ENCODE measurements at places on chromosomes 5 and 9.

DNA sequence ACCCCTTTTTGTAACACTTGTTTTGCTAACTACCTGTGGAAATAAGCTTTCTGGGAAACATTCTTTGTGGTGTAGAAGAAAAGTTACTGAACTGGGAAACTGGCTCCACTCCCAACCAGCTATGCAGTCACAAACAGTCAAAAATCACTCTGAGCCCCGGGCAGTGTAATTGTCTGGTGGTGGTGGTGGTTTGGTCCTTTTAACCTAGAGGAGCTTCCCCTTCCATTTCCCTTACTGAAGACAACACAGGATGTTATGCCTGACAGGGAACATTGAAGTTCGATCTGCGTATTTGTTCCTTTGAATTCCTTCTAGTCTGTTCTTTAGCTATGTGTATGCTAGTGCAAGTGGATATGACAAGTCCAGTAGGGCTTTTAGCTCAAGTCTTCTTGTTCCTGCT, 56.8 kb upstream of the TBCA start:
- no peak for DNase-seq

- DNase-seq: no peak
These were observed 22.5 kb upstream of the POMT1 start for GRCh38 chr9:131480258-131480657.

DNA sequence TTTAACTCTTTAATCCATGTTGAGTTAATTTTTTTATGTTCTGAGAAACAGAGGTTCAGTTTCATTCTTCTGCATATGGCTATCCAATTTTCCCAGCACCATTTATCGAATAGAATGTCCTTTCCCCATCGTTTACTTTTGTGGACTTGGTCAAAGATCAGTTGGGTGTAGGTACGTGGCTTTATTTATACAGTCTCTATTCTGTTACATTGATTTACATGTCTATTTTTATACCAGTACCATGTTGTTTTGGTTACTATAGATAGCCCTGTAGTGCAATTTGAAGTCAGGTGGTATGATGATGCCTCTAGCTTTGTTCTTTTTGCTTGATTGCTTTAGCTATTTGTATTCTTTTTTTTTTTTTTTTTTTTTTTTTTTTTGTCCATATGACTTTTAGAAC, 462.0 kb downstream of the HTR1A start:
- no peak for DNase-seq

DNA sequence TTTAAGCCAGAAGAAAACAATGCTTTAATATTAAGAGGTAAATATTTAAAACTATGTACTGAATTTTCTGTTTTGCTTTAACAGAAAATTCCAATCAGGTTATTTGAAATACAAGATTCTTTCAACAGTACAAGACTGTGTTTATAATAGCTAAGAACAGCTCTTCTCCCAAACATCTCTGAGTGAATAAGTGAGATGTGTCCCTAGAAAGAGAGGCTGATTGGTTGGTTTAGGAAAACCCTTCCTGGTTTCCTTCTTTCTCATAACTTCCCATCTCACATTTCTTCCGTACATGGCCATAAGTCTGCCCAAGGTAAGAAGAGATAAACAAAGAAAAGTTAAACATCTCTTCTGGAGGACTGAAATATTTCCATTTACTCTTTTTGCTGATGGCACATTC, 145.9 kb downstream of the FANCC start:
- no peak for DNase-seq

GRCh38 chr9:92846662-92847145, 31.1 kb downstream of the ZNF484 start:
- no peak for DNase-seq

- DNase-seq: no peak
These were observed 89.5 kb downstream of the CDH10 start for GRCh38 chr5:24555229-24555628.

DNA sequence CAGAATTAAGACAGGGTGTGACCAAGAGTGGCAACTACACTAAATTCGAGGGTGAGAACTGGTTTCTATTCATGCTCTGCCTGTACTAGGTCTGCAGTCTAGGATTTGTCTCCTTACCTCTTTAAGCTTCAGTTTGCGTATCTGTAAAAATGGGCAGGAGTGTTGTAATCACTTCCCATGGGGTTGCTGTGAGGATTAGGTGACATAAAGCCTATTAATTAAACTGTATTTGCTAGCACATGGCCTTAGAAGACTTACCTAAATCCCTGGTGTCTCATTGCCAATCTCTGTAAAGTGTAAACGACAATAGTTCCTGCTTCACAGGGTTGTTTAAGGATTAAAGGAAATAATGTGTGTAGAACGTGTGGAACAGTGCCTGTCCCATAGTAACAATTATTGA, 193.6 kb downstream of the DRD1 start:
- DNase-seq: no peak

- no peak for DNase-seq
These were observed 102.0 kb downstream of the CARTPT start for GRCh38 chr5:71821029-71821428.

GRCh38 chr5:119274767-119275130, 81.1 kb upstream of the TNFAIP8 start:
- DNase-seq: no peak

DNA sequence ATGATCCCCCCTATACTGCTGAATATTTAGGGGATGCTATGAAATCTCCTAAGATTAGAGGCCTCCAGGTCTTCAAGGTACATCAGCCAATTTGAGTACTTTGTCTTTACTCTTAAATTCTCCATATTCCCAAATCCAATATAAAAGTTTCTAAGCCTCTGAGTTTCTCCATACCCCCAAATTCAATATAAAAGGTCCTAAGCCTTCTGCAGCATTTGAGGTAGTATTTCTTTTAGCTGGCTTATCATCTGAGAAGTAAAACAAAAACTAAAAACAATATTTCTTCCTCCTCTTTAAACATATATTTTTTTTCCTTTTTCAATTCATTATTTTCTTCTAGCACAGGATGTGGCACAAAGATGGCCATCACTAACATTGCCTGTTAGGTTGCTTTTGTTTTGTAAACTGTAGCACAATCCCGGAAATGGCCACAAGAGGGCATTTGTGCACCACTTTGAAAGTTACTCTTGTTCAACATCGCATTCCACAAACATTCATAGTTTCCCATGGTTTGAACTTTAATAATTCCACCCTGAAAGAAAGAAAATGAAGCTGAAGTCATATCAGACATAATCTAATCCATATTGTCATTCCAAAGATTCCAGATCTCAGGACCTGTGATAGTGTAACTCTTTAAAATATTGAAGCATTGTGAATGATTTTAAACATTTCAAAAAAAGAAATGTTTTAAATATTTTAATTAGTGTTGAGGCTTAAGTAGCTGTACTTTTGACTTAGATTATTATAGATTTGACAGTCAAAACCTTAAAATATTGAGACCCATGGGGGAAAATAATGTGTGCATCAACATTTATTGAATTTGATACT, 21.0 kb upstream of the SCGB3A2 start:
- DNase-seq: peak; percentile 3

GRCh38 chr5:175870820-175871447, 444 bp upstream of the CPLX2 start:
- no peak for DNase-seq

- no peak for DNase-seq
These were observed 239.9 kb upstream of the SMARCA2 start for GRCh38 chr9:1775230-1775629.

DNA sequence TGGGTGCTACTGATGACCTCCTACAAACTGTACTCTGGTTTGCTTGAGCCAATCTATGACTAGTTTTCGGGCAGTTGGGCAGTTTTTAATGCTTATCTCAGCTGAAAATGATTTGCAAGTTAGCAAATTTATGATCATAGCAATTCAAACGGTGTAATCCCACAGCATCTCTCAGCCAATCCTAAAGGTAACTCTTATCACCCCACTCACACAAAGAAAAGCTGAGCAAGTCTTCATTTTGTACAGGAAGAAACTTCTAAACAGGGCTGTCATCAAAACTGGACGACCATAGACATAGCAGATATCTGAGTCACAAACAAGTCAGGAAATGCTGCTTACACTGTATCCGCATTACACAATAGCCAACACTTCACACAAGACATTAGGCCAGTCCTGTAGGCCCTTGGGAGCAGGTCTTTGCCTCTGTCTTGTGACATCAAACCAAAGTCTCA, 2.6 kb upstream of the ENC1 start:
- DNase-seq: no peak

DNA sequence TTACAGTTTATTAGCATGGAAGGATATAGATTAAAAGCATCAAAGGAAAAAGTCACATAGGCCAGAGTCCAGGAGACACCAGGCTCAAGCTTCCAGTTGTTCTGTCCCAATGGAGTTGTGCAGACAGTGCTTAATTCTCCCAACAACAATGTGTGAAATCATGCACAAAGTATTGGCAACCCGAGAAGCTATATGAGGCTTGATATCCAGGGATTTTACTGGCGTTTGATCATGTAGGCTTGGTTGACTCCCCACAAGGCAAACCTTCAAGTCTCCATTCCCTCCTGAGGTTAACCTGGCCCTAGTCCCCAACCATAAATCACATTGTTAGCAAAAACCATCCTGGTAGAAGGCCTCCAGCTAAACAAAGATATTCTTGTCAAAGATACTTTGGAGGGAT, 141.5 kb downstream of the ADAMTS19 start:
- DNase-seq: no peak

GRCh38 chr9:32378993-32379729, 5.3 kb upstream of the ACO1 start:
- no peak for DNase-seq

DNA sequence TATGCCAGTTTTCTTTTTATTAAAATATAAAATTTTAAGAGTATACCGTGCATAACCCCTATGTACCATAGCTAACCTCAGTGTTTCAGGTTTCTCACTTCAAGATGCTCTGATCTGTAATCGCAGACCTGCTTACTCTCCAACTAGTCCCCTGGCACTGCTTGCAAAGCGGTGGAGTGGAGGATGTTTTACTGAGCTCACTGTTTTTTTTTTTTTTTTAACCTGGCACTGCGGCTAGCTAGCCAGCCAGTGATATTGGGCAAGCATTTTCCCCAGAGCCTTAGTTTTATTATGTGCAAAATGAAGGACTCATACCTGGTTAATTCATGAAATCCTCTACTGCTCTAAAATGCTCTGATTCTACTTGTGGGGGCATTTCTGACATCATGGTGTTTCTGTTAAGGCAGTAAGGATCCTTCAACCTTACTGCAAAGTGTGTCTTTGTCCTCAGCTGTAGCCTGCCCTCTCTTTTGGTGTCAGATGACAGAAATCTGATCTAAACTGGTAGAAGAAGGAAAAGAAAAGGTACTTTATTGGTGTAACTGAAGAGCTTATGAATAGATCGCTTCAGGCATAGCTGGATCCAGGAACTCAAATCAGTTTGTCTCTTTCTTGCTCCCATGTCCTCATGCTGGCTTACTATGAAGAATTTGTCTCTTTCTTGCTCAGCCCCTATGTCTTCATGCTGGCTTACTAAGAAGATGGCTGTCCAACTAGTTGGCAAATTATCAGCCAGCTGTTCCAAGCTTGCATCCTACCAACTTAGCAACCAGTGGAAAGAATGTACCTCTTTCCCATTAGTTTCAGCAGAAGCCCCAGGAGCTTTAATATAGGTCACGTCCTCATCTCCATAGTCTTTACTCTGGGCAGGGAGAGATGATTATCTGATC, 59.8 kb downstream of the DOCK2 start:
- no peak for DNase-seq

DNA sequence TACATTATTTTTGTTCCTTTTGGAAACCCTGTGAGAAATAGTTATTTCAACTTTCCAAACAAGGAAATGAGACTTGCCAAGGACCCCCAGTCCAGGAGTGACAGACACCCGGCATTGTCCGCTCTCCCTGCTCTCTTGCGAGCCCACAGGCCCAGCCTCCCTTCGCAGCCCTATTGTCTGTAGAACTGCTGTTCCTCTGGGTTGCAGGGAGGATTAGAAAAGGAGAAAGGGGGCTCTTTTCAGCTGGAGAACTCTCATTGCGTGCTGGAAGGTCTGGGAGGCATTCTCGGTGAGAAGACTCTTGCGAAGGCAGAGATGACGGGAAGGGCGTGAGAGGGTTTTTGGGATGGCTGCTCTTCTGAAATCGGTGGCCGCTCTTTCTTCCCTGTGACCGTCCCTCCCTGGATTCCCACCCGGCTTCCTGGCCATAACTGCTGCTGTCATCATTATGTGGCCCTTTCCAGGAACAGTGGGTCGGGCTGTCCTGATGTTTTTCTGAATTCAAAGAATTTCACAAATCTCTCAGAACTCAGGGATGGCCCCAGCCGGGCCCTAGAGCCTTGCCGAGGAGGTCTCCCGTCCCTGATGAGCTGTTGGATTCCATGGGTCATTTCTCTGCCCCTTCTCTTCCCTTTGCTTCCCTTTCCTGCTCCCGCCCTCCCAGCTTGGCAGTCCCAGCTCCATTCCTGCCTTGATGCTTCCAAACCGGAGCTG, 29.8 kb downstream of the STC2 start:
- DNase-seq: no peak

- no peak for DNase-seq
These were observed 73.3 kb downstream of the FCHO2 start for GRCh38 chr5:73028991-73029595.

- DNase-seq: no peak
These were observed 236.2 kb downstream of the SYK start for GRCh38 chr9:91037511-91038482.

DNA sequence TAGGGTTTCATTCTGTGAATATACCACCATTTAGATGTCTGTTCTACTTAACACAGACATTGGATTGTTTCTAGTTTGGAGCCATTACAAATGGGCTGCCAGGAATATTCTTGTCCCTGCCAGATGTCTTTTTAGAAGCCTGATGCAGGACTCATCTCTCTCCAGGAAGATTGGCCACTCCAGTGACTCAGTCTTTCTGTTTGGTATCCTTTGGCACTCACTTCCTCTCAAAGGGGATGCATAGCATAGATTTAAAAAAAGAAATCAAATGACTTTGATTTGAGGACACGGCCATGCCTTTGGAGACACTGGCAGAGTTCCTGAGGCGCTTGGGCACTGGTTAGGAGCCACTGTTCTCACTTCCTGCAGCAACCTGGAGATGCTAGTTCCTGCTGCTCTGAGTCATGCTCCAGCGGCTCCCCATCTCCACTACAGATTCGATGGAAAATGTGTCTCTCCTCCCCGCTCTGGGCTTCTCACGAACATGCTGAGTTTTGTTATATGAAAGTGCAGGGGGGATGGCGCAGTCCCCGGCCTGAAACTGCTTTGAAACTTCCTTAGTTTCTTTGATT, 3.5 kb upstream of the ZNF366 start:
- DNase-seq: no peak

DNA sequence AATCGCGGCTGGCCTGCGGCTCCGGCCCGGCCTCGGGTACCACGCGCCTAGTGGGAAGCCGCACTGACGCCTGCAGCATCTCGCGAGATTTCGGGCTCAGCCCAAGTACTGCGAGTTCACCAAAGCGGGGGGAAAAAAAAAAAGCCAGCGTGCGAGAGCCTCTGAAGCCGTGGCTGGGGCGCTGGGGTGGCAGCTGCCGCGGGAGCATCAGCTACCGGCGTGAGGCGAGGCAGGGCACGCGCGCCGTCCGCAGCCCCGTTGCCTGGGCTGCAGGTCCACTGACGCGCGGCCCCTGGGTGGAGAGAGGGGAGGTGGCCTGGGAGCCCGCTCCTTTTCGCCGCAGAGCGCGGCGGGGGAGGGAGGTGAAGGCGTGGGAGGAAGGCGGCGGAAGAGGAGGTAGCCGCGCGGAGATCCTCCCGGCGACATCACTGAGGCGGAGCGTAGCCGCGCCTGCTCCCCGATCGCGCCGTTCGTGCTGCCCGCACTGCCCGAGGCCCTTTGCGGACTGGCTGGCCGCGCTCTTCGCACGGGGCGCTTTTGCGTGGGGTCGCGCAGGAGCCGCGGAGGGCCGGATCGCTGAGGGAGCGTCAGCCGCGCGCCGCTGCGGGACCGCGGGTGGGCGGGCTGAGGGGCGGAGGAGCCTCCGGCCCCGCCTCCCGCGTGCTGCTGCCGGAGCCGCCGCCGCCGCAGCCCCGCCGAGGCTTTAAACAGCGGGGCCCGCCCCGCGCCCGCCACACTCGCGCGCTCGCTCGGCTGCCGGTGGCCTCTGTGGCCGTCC, at the start of gene SLC12A2:
SLC12A2 (plus strand) TSS at position 734 of the 778 bp plus-strand sequence. CDS start 189 bp downstream, outside the sequence.
- peak; percentile 79 for DNase-seq

Data from stimulated activated CD8-positive, alpha-beta memory T cell treated with anti-CD3 and anti-CD28 coated beads, Interleukin-2, amount 100 ng/mL, for 48 hours (primary cell).